Right atrium auricular region (tissue), 2 donors: ENCODE measurements at places on chromosomes 2 and 18. TPM values are rescaled to one million over a fixed set of nuclear protein-coding genes. Genes with fewer than 3 reads are reported as not detected.
A peak's percentile ranks its signal among the peaks of the same experiment; 100 is the strongest.

DNA sequence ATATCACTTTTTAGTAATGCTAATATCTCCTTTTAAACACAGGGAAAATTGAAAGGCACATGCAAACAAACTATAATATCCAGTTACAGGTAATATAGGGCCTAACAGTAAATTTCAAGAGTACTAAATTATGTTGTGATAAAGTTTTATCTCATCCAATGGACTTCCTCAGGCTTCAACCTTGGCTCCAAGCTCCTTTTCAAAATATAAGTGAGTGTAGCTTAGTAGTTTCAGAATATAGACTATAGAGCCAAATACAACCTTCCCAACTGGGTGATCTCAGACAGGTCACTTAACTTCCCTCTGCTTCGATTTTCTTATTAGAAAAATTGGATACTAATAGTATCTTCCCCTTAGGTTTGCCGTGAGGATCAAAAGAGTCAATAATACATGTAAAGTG, 93.5 kb upstream of the PARD3B start:
- DNase-seq, result no peak

DNA sequence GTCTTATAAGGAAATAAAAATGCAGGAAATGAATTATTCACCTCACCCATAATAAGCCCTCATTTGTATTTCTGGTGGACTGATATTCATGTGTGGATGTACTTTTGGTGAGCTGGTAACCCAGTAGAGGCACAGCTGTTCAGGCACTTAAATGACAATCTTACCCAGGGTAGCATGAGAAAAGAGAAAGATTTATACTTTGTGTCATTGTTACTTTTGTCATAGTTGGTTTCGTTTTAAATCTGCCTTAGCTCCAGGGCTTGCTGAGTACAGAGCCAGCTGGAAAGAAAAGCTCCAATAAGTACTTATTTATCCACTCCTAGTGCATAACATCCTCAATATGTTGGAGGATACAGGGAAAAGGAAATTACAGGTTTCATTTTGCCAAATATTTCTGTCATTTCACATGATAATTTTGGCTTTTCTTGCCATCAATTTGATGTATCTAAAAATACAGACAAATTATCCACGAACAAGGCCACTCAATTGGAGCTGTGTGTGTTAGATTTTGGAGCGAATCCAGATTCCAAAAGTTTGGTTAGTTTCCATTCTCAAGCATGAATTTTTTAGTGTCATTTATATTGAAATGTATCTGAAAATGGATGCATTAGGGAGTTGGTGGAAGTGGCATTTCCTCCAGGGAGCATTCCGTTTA, 1276.1 kb upstream of the FAM98A start:
- DNase-seq, result no peak

DNA sequence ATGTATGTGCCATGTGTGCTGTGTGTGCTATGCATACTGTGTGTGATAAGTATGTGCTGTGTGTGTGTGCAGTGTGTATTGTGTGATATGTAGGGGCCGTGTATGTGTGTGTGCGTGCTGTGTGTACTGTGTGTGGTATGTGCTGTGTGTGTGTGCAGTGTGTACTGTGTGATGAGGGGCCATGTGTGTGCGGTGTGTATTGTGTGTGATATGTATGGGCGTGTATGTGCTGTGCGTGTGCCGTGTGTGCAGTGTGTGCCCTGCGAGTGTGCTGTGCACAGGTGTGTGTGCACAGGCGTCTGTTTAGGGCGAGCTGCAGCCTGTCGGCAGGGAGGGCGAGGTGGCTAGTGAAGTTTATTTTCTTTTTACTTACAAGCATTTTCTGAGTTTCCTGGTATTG, 16.1 kb downstream of the SNORC start:
- DNase-seq, result no peak

DNA sequence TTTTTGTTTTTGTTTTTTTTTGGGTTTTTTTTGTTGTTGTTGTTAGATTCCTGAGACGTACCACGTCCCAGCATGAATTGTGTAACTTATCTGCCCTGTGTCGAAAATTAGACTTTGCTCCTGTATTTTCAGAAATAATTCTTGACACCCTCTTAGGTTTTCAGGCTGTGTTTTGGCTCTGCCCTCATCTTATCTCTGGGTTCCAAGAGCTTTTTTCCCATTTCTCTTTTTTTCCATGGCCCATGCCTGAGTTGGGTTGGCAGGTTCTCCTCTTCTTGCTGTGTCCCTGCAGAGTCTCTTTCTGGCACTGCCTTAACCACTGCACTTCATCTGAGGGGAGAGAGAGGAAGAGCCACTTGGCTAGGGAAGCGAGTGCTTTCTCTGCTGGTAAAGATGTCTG, 42.4 kb downstream of the CTIF start:
- no peak for DNase-seq

- DNase-seq, result no peak
These were observed 126.3 kb downstream of the FAM168B start for GRCh38 chr2:130966775-130967490.

DNA sequence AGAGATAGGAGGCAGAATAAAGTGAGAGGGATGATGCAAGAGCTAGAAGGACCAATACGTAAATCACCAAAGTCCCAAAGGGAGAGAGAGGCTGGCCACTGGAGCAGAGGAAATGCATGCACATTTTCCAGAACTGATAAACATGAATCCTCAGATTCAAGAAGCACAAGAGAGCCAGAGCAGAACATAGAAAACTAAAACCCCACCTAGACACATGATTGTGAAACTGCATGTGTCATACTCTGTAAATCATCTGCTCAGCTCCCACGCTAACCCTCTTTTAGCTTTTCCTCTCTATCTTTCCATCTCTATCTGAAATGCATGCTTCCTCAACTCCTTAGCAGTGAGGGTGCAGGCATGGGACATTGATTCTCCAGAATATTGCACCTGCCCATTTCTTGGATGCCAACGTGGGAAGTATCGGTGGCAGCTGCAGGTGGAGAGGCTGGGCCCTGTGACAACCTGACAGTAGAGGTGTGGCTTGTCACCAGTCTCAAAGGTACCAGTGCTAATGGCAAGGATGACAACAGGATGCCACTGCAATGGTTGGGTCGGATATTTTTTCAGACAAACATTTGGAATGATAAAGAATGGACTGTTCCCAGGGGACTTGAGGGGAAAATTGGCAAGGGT, 89.3 kb upstream of the OTOS start:
- DNase-seq, result no peak

GRCh38 chr2:99663641-99664040, 173.8 kb upstream of the REV1 start:
- DNase-seq, result no peak

- peak; percentile 90 for DNase-seq
These were observed 524 bp upstream of the SERTAD2 start for GRCh38 chr2:64654063-64654811.

GRCh38 chr18:715626-716025, 3.2 kb upstream of the ENOSF1 start:
- DNase-seq, result no peak

DNA sequence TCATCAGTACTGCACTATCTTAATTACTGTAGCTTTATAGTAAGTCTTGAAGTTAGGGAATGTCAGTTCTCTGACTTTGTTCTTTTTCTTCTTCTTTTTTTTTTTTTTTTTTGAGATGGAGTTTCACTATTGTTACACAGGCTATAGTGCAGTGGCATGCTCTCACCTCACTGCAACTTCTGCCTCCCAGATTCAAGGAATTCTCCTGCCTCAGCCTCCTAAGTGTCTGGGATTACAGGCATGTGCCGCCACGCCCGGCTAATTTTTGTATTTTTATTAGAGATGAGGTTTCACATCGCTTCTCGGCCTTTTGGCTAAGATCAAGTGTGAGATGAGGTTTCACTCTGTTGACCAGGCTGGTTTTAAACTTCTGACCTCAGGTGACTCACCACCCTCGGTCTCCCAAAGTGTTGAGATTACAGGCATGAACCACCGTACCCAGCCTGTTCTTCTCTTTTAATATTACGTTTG, 41.9 kb upstream of the TANC1 start:
- DNase-seq, result no peak

DNA sequence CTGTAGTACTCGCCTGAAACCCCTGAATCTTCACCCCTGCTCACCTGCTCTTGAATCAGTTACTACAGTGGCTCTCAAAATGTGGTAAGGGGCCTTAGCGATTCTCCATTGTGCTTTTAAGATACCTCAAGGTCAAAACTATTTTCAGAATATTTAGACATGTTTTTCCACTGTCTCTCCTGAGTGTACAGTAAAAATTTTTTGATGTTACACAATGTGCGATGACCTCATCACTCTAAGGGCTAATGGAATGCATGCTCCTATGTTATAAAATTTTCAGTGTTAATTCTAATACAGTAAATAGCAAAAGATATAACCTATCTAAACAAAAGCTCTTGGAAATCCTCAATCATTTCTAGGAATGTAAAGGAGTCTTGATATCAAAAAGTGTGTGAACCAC, 336.9 kb upstream of the PKDCC start:
- DNase-seq, result no peak

DNA sequence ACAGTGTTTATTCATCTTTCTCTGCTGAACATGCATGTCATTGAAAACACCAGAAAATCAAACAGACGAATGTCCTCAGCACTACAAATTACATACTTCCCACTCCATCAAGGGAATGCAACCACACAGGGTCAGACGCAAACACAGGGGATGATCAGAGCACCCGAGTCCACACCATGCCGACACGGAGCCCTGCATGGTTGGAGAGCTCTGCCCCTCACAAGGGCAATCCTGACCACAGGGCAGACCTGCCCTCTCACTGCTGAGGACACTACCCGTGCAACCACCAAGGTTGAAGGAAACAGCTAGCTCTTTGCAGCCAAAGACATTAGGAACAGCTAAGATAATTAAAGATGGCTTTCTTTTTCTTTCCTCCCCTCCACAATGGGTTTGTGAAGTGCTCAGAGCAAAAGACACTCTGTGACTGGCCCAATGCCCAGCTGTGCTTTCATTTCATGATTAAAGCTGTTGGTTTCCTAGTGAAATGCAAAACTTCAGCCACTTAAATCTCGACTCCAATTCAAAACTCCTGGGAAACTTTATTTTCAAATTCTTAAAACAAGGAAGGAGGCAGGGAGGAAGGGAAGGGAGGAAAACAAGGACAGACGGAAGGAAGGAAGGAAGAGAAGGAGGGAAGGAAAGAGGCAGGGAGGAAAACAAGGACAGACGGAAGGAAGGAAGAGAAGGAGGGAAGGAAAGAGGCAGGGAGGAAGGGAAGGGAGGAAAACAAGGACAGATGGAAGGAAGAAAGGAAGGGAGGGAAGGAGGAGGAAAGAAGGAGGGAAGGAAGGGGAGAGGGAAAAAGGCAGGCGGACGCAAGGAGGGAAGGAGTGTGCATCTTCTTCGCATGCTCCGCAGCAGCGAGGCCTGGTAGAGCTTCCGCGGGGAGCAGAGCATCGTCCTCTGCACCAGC, 65.8 kb downstream of the NDUFA10 start:
- DNase-seq, result no peak

Gene CLEC4F
- not detected for total RNA-seq

Gene UGT1A10
- not detected for total RNA-seq

Gene ADI1
- 130 TPM for total RNA-seq

Gene ADD2
- total RNA-seq, result 1.4 TPM
